ENCODE measurements at places on chromosomes 1 and 21.

GRCh38 chr1:107545056-107545577, 404.3 kb downstream of the NTNG1 start:
- DNase-seq = no peak

- DNase-seq = no peak
These were observed 238.8 kb downstream of the NCAM2 start for GRCh38 chr21:21236996-21237395.

- DNase-seq = no peak
These were observed 3.1 kb downstream of the RNF207 start for GRCh38 chr1:6208723-6209660.

- DNase-seq = no peak
These were observed 24.6 kb downstream of the TNFRSF1B start for GRCh38 chr1:12191242-12192032.
